Chondrocyte (in vitro differentiated cells): ENCODE measurements at places on chromosomes 5 and 9. TPM values are rescaled to one million over a fixed set of nuclear protein-coding genes. Genes with fewer than 3 reads are reported as not detected.
A peak's percentile ranks its signal among the peaks of the same experiment; 100 is the strongest.

ZNF879 gene
- total RNA-seq, result 2.9 to 4.2 TPM (median 4.1 TPM) in 3 replicates

C9orf50 gene
- total RNA-seq, result 0.30 to 0.39 TPM (median 0.38 TPM) in 3 replicates

HSD17B4 gene
- total RNA-seq, result 92.8 to 118 TPM (median 98.4 TPM) in 3 replicates

SH2D3C gene
- total RNA-seq, result 2.5 to 9.9 TPM (median 9.4 TPM) in 3 replicates

CHSY3 gene
- 18.1 to 44.6 TPM (median 19.7 TPM) in 3 replicates for total RNA-seq

RLN2 gene
- not detected in 3 replicates for total RNA-seq

DNAI1 gene
- 0.25 TPM in 1 of 3 replicates, not detected in the others for total RNA-seq

GDA gene
- 0.22 to 0.48 TPM (median 0.33 TPM) in 3 replicates for total RNA-seq

ALDH1A1 gene
- total RNA-seq, result 0.27 TPM in 1 of 3 replicates, not detected in the others

SLCO6A1 gene
- 0.82 to 1.8 TPM (median 1.1 TPM) in 3 replicates for total RNA-seq

LSM11 gene
- 9.9 to 10.6 TPM (median 10.0 TPM) in 3 replicates for total RNA-seq

HTR4 gene
- total RNA-seq, result not detected in 3 replicates

NRARP gene
- 0.39 to 6.9 TPM (median 6.7 TPM) in 3 replicates for total RNA-seq

PCDHA4 gene
- 7.1 to 11.1 TPM (median 8.3 TPM) in 3 replicates for total RNA-seq

DNA sequence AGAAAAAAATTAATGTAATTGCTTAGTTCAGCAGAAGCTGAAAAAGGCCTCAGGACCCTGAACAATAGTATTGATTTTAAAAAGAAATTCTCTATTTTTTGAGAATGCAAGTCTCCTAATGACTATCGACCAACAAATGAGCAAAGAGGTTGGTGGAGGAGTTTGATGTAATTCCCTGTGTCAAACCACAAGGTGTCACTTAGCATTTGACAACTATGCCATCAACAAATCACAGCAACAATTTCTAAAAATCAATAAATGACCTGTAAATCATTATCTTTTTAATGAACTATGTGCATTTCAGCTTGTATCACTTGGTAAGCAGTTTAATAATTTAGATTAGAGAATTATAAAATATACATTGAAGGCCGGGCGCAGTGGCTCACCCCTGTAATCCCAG, 133.7 kb downstream of the PRELID2 start:
- DNase-seq, result no peak
- no peaks in the 10 kb centered on the region for H3K36me3 ChIP-seq
- H3K27ac ChIP-seq, result no peak overlapping the region
- H3K4me3 ChIP-seq, result no peak overlapping the region
- H3K27me3 ChIP-seq, result no peaks in the 10 kb centered on the region

DNA sequence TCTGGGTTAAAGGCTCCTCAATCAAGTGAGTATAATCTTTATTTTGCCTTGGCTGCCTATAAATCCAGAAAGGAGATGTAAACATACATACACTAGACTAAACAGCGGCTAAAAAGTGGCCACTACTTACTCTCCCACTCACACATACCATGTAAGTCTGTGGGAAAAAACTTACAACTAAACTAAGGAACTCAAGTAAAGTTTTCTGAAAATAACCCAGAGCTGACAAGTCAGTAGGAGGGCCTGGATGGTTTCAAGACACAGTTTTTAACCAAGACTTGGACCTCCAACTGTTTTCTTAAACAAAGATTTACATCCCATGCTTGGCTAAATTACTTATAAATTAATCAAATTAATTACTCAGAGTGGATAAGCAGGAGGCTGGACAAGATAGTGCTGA, 64.5 kb downstream of the CEP120 start:
- H3K27ac ChIP-seq, result peak overlapping the region; percentile 14
- DNase-seq, result no peak
- no peaks in the 10 kb centered on the region for H3K27me3 ChIP-seq
- peaks cover 15% of the 10 kb centered on the region for H3K36me3 ChIP-seq

GRCh38 chr5:149435015-149435376, 55.9 kb upstream of the IL17B start:
- peak overlapping the region; percentile 96 for H3K27ac ChIP-seq
- DNase-seq, result no peak
- H3K4me3 ChIP-seq, result no peak overlapping the region
- no peaks in the 10 kb centered on the region for H3K27me3 ChIP-seq

- no peak for DNase-seq
- H3K4me3 ChIP-seq, result no peak overlapping the region
- H3K4me1 ChIP-seq, result no peaks in the 10 kb centered on the region
- no peaks in the 10 kb centered on the region for H3K27me3 ChIP-seq
- no peak overlapping the region for H3K27ac ChIP-seq
Observed at GRCh38 chr9:14066032-14066431, 247.9 kb downstream of the NFIB start.

DNA sequence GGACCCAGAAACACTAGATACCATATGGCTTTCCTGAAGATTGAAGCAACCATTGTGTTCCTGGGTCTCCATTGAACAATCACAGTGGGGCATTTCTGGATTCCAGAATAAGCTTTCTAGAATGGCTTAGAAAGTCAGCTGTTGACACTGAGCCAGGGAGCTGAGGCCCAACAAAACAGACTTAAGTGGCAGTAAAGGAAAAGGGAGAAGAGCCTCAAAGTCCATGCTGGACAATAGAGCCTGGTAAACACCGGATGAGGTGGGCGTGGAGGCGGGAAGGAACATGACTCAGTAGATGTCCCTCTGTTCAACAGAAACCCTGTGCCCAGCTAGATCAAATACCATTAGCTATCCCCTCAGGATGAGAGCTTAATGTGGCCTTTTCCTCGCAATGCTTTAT, 14.8 kb downstream of the SPARC start:
- peaks cover 99% of the 10 kb centered on the region for H3K4me1 ChIP-seq
- peaks cover 81% of the 10 kb centered on the region for H3K36me3 ChIP-seq
- no peak overlapping the region for H3K4me3 ChIP-seq
- H3K27ac ChIP-seq, result peak overlapping the region; percentile 92
- no peaks in the 10 kb centered on the region for H3K27me3 ChIP-seq

DNA sequence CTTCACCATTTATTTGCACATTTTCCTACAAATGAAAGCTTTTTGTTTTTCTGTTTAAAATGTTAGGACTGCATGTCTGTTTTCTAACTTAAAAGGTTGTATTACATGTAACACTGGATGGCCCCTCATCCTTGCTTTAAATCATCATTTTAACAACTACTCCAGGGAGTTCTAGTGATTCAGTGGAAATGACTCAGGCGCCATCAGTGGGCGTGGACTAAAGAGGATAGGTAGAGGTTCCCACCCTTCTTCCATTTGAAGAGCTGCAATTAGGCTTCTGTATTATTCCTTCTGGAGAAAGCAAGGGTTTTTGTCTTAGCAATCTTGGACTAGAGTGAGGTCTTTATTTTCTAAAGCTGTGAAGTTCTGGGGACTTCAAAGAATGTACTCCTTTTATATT, 213.7 kb downstream of the TMEM38B start:
- H3K4me1 ChIP-seq, result peaks cover 28% of the 10 kb centered on the region
- H3K4me3 ChIP-seq, result no peak overlapping the region
- H3K36me3 ChIP-seq, result no peaks in the 10 kb centered on the region
- DNase-seq, result no peak
- H3K27ac ChIP-seq, result no peak overlapping the region
- no peaks in the 10 kb centered on the region for H3K27me3 ChIP-seq

GRCh38 chr5:1037123-1037670, 28.6 kb downstream of the NKD2 start:
- H3K4me1 ChIP-seq, result no peaks in the 10 kb centered on the region
- H3K27ac ChIP-seq, result no peak overlapping the region
- peaks cover 24% of the 10 kb centered on the region for H3K27me3 ChIP-seq
- peak; percentile 83 for DNase-seq
- H3K4me3 ChIP-seq, result no peak overlapping the region

DNA sequence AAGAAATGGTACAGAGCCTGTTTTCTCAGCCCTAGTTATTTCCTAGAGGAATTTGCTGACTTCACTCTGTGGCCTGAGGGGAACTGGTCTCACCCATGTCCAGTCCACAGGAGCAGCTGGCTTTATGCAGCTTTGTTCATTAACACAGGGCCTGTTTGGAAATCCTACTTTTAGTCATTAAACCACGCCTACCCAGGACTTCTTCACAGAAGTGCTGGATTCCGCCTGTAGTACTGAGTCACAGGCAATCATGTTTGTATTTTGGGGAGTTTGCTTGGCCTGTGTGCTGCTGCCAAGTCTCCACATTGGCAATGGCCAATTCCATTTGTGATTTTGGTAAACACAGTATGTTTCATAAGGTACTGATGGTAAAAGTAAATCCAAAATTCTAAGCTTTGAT, 52.8 kb downstream of the CTNND2 start:
- no peak for DNase-seq
- peaks cover 2% of the 10 kb centered on the region for H3K27me3 ChIP-seq
- H3K36me3 ChIP-seq, result no peaks in the 10 kb centered on the region
- H3K4me3 ChIP-seq, result no peak overlapping the region
- no peaks in the 10 kb centered on the region for H3K4me1 ChIP-seq
- no peak overlapping the region for H3K27ac ChIP-seq

- H3K36me3 ChIP-seq, result no peaks in the 10 kb centered on the region
- H3K27me3 ChIP-seq, result no peaks in the 10 kb centered on the region
Observed at GRCh38 chr9:127776195-127776923, 2.1 kb downstream of the SH2D3C start.

- H3K4me1 ChIP-seq, result peaks cover 14% of the 10 kb centered on the region
- peaks cover 19% of the 10 kb centered on the region for H3K36me3 ChIP-seq
- no peak for DNase-seq
- no peak overlapping the region for H3K27ac ChIP-seq
- H3K4me3 ChIP-seq, result no peak overlapping the region
- no peaks in the 10 kb centered on the region for H3K27me3 ChIP-seq
Observed at GRCh38 chr5:134396274-134396673, 15.4 kb downstream of the CDKN2AIPNL start.

- H3K27me3 ChIP-seq, result no peaks in the 10 kb centered on the region
- DNase-seq, result no peak
- H3K4me1 ChIP-seq, result peaks cover 20% of the 10 kb centered on the region
- H3K27ac ChIP-seq, result no peak overlapping the region
Observed at GRCh38 chr5:65032250-65032649, 263.5 kb downstream of the CWC27 start.

DNA sequence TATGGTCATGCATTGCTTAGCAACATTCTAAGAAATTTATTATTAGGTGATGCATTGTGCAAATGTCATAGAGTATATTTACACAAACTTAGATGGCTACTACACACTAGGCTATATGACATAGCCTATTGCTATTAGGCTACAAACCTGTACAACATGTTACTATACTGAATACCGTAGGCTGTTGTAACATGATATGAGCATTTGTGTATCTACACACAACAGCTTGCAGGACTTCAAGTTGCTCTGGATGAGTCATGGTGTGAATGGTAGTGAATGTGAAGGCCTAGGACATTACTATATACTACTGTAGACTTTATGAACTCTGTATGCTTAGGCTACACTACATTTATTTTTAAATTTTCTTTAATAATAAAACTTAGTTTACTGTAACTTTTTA, 107.2 kb upstream of the MAMDC2 start:
- no peak overlapping the region for H3K4me3 ChIP-seq
- DNase-seq, result no peak
- H3K36me3 ChIP-seq, result peaks cover 5% of the 10 kb centered on the region
- H3K27me3 ChIP-seq, result no peaks in the 10 kb centered on the region

DNA sequence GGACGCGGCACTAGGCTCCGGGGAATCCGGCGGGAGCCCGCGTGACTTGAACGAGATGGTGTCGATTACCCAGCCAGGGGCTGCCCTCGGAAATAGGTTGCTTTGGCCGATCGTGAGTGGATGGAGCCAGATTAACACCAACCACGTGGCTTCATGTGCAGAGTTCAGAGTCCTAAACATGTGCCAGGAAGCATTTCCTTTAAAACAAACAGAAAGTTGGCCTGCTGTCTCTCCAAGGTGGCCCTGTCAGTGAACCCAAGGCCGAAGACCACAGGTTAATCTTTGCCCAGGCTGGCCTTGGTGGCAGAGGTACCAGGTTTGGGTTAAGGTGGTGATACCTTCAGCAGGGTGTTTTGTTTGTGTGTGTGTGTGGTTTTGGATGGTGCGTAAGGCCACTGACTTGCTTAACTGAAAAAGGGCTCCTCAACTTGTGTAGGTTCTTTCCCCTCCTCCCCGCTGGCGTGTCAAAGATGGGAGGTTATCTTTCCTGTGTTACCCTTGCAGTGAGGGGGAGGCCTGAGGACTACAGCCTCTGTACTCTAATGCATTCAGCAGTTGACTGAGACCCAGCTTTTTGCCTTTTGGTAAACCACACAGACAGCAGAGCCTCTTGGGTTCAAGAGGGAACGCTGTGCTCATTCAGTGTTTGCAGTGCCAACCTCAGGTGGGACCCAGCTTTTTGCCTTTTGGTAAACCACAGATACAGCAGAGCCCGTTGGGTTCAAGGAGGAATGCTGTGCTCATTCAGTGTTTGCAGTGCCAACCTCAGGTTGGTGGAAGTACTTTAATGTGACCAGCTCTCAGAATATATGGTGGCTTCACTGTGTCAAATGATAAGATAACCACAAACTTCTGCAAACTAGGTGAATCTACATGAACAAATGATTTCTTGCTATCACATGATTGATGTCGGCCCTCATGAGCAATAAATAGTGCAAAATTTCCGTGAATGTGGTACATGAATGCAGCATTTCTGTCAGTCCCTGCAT, 1.4 kb downstream of the IQGAP2 start:
- DNase-seq, result no peak
- H3K4me3 ChIP-seq, result peak overlapping the region; percentile 92
- H3K4me1 ChIP-seq, result peaks cover 10% of the 10 kb centered on the region
- H3K27me3 ChIP-seq, result peaks cover 2% of the 10 kb centered on the region

GRCh38 chr9:105319202-105319813, 74.9 kb downstream of the SLC44A1 start:
- no peaks in the 10 kb centered on the region for H3K27me3 ChIP-seq
- H3K4me3 ChIP-seq, result no peak overlapping the region
- no peaks in the 10 kb centered on the region for H3K4me1 ChIP-seq
- no peak for DNase-seq
- H3K27ac ChIP-seq, result no peak overlapping the region

- H3K27ac ChIP-seq, result no peak overlapping the region
- no peaks in the 10 kb centered on the region for H3K27me3 ChIP-seq
- H3K4me1 ChIP-seq, result peaks cover 38% of the 10 kb centered on the region
- no peak for DNase-seq
- no peaks in the 10 kb centered on the region for H3K36me3 ChIP-seq
Observed at GRCh38 chr5:60366489-60366888, 333.5 kb downstream of the DEPDC1B start.

GRCh38 chr5:124599028-124599973, 147.1 kb downstream of the ZNF608 start:
- peak overlapping the region; percentile 83 for H3K27ac ChIP-seq
- no peak for DNase-seq
- H3K4me1 ChIP-seq, result peaks cover 36% of the 10 kb centered on the region
- peak overlapping the region; percentile 31 for H3K4me3 ChIP-seq
- H3K27me3 ChIP-seq, result no peaks in the 10 kb centered on the region

- no peak overlapping the region for H3K4me3 ChIP-seq
- H3K36me3 ChIP-seq, result no peaks in the 10 kb centered on the region
- no peaks in the 10 kb centered on the region for H3K27me3 ChIP-seq
- DNase-seq, result no peak
- no peak overlapping the region for H3K27ac ChIP-seq
Observed at GRCh38 chr5:125348936-125349831, 602.7 kb upstream of the ZNF608 start.

GRCh38 chr9:36902080-36902716, 131.9 kb downstream of the PAX5 start:
- H3K27ac ChIP-seq, result no peak overlapping the region
- no peaks in the 10 kb centered on the region for H3K4me1 ChIP-seq
- DNase-seq, result no peak
- no peaks in the 10 kb centered on the region for H3K36me3 ChIP-seq
- no peak overlapping the region for H3K4me3 ChIP-seq

- no peaks in the 10 kb centered on the region for H3K4me1 ChIP-seq
- no peak overlapping the region for H3K4me3 ChIP-seq
- no peak for DNase-seq
- no peaks in the 10 kb centered on the region for H3K27me3 ChIP-seq
- no peak overlapping the region for H3K27ac ChIP-seq
Observed at GRCh38 chr5:118882666-118883065, 105.7 kb downstream of the DTWD2 start.

GRCh38 chr9:95857124-95857523, 18.4 kb upstream of the ERCC6L2 start:
- H3K4me1 ChIP-seq, result peaks cover 40% of the 10 kb centered on the region
- no peaks in the 10 kb centered on the region for H3K27me3 ChIP-seq
- peaks cover 3% of the 10 kb centered on the region for H3K36me3 ChIP-seq
- H3K27ac ChIP-seq, result no peak overlapping the region
- H3K4me3 ChIP-seq, result no peak overlapping the region
